ENCODE measurements at places on chromosomes 12 and 14.

DNA sequence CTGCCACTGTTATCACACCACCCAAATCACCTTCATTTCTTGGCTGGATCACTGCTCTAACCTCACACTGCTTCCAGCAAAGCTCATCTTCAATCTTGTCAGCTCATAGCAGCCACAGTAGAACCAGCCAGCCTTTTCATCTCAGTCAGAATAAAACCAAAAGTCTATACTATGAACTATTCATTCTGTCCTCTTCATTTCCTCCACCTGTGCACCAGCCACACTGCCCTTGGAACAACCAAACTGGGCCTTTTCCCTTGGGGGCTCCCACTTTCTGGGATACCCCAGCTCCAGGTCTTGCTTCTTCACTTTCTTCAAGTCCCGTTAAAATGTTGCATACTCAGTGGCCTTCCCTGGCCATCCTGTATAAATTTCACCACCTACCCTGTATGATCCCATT, 234.4 kb upstream of the DAAM1 start:
- no peak for DNase-seq

DNA sequence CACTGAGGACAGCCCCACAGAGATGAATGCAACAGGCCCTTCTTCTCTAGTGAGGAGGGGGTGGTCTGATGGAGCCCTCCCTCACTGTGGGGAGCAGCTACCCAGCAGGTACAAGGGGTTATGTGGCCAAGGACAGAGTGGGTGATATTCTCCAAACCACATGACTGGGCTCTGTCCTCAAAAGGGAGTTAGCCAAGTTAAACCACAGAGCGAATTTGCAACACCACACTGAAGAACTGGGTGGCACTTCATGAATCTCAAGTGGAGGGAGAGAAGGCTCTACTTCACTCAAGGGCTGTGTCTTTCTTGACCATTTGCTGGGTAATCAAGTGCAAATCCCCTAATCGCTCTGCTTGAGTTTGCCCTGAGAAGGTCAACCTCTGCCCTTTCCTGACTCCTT, 12.5 kb downstream of the GPR68 start:
- DNase-seq: no peak

DNA sequence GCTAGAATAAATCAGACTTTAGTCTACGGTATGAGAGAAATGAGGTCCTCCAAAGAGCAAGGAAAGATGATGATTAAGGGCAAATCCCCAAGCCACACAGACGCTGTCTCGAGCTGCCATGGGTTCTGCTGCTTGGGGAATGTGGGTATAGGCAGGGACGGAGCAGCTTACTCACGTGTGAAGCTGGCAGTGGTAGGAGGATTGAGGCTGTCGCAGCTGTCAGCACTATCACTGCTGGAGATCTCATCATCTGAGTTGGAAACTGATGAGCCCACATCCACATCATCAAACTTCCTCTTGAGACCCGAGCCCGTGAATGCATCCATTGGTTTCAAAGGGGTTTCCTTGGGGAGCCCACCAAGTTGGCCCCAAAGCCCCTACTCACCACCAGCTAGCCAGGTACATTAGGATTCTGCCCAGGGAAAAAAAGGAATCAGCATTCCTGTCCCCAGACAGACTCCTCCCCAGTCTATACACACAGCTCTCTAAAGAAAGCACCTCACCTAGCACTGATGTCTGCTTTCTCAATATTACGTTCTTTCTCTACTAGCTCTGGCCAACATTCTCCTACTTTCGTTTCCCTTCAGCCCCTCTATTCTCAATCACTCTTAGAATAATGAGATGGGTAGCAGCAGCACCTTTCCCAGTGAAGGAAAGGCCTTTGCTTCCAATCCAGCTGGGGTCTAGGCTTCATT, 7.0 kb downstream of the CSRNP2 start:
- no peak for DNase-seq

GRCh38 chr14:57417228-57417627, 26.8 kb downstream of the NAA30 start:
- no peak for DNase-seq

DNA sequence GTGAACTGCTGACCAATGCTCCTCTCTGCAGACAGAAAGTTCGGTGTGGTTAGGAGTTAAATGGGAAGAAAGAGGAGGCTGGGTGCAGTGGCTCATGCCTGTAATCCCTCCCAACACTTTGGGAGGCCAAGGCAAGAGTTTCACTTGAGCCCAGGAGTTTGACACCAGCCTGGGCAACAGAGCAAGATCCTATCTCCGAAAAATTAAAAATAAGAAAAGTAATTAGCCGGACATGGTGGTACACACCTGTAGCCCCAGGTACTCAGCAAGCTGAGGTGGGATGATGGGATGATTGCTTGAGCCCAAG, 19.0 kb downstream of the ATXN2 start:
- no peak for DNase-seq

- no peak for DNase-seq
Observed at GRCh38 chr14:38716926-38717325, 386.1 kb downstream of the SEC23A start.

GRCh38 chr12:115941362-115941761, 336.1 kb downstream of the MED13L start:
- no peak for DNase-seq

- no peak for DNase-seq
Observed at GRCh38 chr12:30531731-30532678, 163.7 kb downstream of the IPO8 start.

GRCh38 chr14:97101561-97101960, 304.4 kb downstream of the VRK1 start:
- no peak for DNase-seq

DNA sequence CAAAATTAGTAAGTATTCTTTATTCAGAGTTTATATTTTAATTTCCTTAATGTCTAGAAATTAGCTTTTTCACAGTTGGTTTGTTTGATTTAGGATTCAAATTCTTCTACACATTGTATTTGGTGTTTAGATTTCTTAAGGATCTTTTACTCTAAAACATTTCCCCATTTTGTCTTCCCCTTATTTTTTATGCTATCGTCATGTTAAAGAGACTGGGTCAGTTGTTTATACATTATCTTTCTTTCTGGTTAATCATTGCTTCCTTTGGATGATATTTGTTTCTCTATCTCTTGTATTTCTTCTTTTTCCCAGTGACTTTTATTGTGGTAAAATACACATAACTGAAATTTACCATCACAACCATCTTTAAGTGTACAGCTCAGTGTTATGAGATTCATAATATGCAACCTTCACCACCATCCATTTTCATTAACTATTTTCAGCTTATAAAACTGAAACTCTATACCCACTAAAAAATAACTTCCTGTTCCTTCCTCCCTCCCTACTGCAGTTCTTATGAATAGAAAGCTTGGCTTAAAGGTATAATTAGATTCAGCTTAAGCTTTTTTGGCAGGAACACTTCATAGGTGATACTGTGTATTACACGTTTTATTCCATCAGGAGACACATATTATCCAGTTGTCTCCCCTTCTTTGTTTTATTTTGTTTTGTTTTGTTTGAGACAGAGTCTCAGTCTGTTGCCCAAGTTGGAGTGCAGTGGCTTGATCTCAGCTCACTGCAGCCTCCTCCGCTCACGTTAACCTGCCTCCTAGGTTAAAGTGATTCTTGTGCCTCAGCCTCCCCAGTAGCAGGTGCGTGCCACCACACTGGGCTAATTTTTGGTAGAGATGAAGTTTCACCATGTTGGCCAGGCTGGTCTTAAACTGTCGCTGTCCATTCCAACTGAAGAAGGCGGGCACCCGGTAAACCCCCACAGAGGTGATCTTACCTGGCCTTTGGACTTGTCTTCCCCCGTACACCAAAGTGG, 45.0 kb downstream of the NOPCHAP1 start:
- no peak for DNase-seq

GRCh38 chr14:104126753-104127152, 11.6 kb upstream of the KIF26A start:
- DNase-seq: no peak

GRCh38 chr14:94050231-94050880, 24.2 kb downstream of the OTUB2 start:
- no peak for DNase-seq

DNA sequence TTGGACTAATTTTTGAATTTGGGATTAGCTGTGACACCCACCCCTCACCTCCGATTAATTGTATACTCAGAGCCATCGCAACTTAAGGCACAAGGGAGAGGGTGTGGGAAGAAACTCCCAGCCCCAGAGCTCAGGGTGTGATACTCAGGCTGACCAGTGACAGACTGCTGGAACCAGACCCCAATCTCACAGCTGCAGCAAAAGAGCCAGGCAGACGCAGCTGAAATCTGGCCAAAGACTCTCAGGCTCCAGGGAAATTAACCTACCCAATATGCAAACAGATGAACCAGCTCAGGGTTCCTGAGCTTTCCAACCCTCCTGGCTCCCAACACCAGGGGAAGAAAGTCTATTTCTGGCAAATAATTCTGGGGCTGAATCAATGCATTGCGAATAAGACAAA, 30.5 kb downstream of the ANAPC7 start:
- DNase-seq: no peak

DNA sequence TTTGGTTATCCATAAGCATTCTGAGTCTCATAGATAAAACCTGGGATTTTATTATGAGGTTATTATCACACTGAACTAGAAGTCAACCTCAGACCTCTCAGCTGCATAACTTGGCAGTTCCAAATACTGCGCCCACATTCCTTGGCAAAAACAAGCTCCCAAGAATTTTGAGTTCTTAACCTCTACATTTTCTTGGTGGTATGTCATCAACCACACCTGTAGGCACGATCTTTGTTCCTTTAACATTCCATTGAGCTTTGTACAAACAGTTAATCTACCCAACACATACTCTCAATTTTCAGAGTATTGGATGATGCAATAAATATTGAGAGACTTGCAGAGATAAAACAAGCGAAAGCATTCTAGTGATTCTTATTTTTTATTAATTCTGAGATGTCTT, 371.8 kb upstream of the PRICKLE1 start:
- no peak for DNase-seq

DNA sequence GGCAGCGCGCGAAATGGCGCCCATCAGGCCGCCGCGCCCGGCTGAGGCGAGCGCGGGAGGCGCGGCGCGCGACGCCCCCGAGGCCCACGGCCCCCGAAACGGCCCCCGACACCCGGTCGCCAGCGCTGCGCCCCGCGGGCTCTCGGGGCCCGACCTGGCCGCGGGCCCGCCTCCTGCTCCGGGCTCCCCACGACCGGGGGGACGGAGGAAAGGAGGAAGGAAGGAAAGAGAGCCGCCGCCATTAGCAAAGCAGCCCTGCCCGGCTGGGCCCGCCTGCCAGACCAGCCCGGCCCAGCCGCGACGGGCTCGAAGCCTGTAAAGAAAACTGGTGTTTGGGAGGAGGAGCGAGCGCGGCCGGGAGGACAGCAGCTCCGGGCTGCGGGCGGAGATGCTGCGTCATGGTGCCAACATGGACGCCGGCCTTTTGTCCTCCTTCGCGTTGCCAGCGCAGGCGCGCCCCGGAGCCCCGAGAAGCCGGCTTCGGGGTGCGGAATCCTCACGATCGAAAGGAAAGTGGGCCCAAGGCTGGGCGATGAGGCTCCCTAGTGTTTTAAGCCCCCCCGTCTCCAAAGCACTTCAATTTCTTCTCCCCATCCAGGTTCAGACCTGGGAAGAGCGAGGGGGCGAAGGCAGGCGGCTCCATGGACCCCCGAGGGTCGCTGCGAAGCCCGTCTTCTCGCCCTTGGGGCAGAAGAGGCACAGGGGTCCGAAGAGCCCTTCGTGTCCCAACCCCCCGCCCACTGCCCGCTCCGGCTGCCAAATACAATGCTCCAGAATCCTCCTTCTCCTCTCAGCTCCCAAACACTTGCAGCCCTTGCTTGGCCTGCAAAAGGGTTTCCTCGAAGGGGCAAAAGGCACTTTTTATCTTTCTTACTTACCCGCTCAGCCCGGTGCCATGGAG, 2.9 kb upstream of the SETD1B start:
- peak; percentile 60 for DNase-seq

- no peak for DNase-seq
Observed at GRCh38 chr14:20632448-20632830, 9.1 kb downstream of the OR6S1 start.

DNA sequence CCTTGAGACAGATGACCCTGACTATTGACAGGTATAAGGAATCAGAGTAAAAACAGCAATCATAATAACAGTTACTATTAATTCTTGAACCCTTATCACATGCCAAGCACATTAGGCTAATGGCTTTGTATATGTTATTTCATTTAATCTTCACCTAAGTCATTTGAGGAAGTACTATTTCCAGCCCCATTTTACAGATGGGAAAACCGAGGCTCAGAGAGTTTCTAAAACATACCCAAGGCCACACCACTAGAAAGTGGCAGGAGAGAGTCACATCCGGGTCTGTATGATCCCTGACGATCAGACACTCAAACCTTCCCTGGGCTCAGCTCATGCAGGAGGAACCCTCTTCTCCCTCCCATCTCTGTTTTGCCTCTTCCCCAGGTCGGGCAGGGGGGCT, 209.5 kb downstream of the RBM19 start:
- DNase-seq: no peak

DNA sequence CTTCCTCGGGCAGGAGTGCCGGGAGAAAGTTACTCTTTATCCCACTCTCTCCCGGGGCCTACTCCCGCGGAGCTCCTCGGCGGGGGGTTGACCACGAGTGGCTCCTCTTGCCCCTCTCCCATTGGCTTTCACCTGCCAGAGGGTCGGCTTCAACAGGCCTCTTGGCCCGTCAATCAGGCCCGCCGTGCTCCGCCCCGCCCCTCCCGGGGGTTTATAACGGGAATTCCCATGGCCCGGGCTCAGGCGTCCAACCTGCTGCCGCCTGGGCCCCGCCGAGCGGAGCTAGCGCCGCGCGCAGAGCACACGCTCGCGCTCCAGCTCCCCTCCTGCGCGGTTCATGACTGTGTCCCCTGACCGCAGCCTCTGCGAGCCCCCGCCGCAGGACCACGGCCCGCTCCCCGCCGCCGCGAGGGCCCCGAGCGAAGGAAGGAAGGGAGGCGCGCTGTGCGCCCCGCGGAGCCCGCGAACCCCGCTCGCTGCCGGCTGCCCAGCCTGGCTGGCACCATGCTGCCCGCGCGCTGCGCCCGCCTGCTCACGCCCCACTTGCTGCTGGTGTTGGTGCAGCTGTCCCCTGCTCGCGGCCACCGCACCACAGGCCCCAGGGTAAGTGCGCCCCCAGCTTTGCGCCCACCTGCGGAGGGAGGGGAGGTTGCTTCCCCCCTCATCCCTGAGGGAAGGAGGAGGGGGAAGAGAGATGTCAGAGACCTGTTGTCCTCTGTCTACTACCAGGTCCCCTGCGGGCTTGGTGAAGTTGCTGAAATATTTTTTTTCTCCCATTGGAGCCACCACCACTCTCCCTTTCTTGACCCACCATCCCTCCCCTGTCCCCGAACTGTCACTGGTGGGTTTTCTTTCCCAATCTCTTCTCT, at the start of gene SMOC1:
SMOC1 (plus strand) TSS at position 242 of the 869 bp plus-strand sequence; CDS start at position 505, 263 bp downstream.
- DNase-seq: no peak

DNA sequence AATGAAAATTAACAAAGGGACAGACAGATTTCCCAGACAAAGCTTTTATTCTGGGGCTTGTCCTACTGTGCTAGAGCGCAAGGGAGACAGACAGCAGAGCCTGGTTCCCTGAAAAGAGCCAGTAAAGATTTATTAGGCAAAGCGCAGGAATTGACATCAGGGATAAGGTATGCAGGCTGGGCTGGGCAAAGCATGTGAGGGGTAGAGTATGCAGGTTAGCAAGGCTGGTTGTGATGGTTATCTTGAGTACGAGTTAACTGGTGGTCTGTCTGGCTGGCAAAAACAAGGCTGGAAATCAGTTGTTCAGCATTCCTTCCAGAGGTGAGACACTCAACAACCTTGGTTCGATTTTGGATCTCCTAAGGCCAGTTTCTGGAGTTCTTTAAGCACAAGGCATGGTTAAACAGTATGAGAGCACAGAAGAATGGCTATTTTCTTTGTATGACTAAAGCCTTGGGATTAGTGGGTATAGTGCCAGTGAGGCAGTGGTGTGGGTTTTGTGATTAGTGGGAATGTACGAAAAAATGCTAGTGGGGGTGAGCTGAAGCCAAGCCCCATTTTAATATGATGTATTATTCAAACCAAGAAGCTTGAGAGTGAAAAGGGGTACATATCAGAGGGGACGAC, 30.9 kb downstream of the BTBD7 start:
- DNase-seq: no peak

Data from T-helper 9 cell (primary cell).